AG04449 (cell line): ENCODE measurements at places on chromosomes 12 and 14.

- DNase-seq = no peak
Observed at GRCh38 chr14:91140672-91141071, 26.8 kb downstream of the DGLUCY start.

GRCh38 chr14:72454388-72455160, 439.3 kb downstream of the DPF3 start:
- no peak for DNase-seq

- no peak for DNase-seq
Observed at GRCh38 chr14:70651522-70651921, 9.8 kb downstream of the TTC9 start.

- no peak for DNase-seq
Observed at GRCh38 chr14:73170686-73171085, 34.4 kb downstream of the PSEN1 start.
